ENCODE measurements at places on chromosomes 7 and 10.

GRCh38 chr10:71242622-71243009 lies 30.2 kb downstream of the UNC5B start:
- no peak for DNase-seq

- peak; percentile 59 for DNase-seq
Observed at GRCh38 chr10:52486840-52487611, 172.9 kb downstream of the DKK1 start.

DNA sequence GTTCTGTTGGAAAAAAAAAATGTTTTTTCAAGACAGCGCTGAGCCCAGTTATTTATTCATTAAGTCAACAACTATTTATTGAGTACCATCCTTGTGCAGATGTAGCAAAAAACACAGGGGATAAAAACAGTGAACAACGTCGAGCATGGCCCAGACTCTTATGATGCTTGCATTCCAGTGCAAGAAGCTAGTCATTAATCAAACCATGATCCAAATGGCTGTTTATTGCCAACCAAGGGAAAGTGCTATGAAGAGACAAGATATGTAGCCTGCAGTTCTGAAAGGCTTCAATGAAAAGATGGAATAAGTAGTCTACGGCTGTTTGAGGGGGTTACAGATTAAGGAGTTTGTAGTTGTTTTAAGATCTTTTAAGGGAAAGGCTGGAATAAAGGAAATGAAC lies 262.3 kb downstream of the NEBL start:
- no peak for DNase-seq

- DNase-seq = no peak
Observed at GRCh38 chr7:15315678-15316077, 246.1 kb downstream of the AGMO start.

DNA sequence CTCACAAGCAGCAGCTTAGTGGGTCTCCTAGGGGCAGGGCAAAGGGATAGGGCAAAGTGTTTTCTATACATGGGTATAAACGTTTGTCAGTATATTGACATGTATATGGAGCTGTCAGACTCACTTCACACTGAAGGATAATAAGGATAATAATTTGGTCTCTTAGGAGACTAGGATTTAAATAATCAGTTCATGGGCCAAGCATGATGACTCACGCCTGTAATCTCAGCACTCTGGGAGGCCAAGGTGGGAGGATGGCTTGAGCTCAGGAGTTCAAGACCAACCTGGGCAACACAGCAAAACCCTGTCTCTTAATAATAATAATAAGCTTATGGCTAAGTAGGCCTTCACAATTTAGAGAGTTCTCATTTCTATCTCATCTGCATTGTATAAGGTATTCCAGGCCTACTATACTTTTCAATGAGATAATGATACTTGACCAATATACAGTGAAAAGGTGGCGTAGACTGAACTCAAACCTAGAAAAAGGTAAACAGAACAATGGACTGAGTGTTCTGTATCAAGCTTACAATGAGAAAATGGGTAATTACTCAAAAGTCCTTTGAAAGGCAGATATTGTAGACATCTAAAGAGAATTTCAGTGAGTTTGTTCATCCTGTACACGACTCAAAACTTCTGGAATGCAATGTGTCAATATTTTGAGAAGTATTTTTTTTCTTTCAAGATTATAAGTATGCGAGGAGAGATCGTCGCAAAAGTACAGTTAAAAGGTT lies 7.0 kb downstream of the GSAP start:
- DNase-seq = no peak

- no peak for DNase-seq
Observed at GRCh38 chr10:78597796-78598555, 470.8 kb upstream of the ZMIZ1 start.

- DNase-seq = no peak
Observed at GRCh38 chr10:34918776-34919315, 103.8 kb upstream of the PARD3 start.

- DNase-seq = no peak
Observed at GRCh38 chr7:103071000-103071399, 3.6 kb downstream of the FBXL13 start.

DNA sequence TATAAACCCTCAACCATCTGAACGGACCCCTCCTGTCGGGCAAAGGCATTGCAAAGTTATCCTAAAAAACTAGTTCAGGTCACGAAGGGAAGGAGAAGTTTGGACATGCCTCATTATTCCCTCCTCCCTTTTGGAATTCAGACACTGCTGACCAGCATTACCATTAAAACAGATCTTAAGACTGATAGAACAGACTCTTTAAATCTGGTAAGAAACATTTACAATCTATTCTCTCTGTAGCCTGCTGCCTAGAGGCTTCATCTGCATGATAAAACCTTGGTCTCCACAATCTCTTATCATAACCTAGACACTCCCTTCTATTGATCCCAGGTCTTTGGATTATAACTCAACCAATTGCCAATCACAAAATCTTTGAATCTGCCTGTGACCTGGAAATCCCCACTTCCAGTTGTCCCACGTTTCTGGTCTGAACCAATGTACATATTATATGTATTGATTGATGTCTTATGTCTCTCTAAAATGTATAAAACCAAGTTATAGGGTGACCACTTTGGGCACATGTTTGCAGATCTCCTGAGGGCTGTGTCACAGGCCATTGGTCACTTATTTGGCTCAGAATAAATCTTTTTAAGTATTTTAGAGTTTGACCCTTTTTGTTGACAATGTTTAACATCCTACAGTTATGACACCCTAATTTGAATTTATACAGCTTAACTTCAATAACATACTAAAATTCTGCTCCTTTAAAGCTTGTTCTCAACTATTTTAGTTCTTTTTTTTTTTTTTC lies 23.5 kb upstream of the CNNM2 start:
- no peak for DNase-seq

- no peak for DNase-seq
Observed at GRCh38 chr10:6058682-6059475, 3.3 kb downstream of the IL2RA start.

DNA sequence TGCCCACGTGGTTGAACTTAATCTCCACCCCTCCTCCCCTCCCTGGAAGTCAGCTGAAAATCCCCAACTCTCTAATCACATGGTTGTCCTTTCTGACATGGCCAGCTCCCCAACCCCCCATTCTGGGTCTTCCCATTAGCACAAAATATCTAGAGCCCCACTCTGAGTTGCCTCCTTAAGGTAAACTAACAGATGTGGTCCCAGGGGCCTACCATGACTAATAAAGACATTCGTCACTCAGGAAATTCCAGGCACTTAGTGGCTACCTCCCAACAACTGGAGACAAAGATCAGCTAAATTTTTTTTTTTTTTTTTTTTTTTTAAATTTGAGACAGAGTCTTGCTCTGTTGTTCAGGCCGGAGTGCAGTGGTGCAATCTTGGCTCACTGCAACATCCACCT lies 21.1 kb downstream of the CCDC126 start:
- DNase-seq = no peak

- DNase-seq = no peak
Observed at GRCh38 chr7:27386581-27386980, 144.0 kb downstream of the EVX1 start.

GRCh38 chr7:115363916-115364315 lies 442.0 kb downstream of the MDFIC start:
- DNase-seq = no peak

GRCh38 chr7:117095055-117095454 lies 141.8 kb downstream of the ST7 start:
- no peak for DNase-seq

- no peak for DNase-seq
Observed at GRCh38 chr7:91491868-91492267, 227.6 kb downstream of the FZD1 start.

DNA sequence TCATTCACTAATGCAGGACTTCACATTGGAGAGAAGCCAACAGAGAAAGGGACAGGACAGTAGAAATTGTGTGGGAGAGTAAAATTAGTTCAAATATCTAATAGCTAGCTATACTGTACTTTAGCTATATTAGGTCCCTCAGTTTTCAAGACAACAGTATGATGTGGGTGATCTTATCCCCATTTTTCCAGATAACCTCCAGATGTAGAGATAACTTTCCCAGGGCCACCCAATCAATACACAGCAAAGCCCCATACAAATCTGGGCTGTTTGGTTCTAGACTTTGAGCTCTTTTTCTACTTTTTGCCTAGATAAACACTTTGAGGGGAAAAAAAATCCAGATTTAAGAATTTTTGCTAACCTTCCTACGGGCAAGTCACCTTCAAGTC lies 482 bp upstream of the CLDN12 start:
- DNase-seq = no peak

- DNase-seq = no peak
Observed at GRCh38 chr10:46541017-46541661, 15.3 kb downstream of the GPRIN2 start.

GRCh38 chr10:12902135-12902572 lies 99.4 kb downstream of the CCDC3 start:
- peak; percentile 30 for DNase-seq

DNA sequence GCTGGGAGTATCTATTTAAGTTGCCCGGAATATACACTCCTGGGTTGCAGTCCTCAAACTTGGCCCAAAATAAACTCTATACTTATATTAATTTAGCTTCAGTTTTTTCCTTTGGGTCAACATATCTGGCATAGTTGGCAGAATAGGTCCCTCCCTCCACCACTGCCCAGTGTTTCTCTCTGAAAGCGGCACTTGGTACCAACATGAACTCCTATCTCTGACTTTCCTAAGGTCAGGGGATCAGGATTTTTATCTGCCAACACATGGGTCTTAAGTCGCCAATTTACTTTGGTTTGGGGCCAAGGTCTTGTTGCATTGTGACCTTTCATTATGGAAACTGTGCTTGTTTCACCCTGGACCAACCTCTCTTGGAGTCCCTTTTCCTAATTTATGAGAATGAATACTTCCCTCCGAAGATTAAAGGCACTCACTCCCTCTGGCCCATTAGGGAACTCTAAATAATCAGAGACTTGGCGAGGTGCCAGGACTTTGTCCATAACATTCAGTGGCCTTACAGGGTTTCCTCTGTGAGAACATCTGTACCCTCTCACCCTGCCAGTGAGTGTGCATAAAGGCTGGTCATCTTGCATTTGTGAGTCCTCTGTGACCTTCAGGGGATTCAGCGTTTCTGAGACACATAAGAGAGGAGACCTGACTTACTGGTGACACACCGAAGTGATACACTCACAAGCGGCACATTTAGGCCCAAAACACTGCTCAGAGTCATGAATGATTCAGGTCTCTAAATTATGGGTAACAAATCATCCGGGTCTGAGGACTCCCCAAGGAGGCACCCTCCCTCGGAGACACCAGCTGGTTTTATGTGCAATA lies 19.7 kb upstream of the FKBP9 start:
- DNase-seq = no peak

GRCh38 chr7:135747366-135747765 lies 1.2 kb downstream of the FAM180A start:
- no peak for DNase-seq

DNA sequence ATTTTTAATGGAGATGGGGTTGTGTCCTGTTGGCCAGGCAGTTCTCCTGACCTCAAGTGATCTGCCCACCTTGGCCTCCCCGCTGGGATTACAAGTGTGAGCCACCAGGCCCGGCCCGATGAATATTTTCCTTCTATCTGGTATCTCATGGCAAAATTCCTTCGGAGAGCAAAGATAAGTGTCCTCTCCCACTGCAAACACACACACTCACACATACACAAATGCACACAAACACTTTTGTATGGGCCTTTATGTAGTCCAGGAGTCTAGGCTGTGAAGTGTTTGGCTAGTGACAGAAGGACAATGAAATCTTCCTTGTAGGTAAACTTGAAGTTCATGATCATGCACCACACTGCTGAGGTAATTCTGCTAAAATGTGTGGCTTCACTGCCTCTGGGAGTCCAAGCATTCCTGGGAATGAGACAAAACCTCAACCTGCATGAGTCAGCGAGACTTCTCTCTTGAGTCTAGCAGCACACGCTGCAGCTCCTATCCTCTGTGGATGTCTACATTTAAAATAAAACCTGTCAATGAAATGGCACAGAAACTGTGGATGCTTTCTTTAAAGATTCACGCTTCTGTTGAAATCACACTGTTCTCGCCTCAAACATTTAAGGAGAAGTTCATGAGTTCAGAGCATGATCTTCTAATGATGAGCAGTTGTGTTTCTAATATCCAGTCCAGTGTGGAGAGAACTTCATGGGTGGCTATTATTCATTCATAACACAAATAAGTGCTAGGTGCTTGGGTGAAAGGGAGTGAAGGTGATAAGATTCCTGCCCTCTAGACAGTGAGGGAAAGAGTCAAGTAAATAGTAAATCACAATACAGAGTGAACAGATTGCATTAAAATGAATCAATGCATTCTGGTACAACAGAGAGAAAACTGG lies 96.5 kb downstream of the NRP1 start:
- peak; percentile 90 for DNase-seq

GRCh38 chr10:122113945-122114747 lies 125.2 kb downstream of the TACC2 start:
- no peak for DNase-seq

- no peak for DNase-seq
Observed at GRCh38 chr10:97999066-97999922, 31.1 kb downstream of the CRTAC1 start.

GRCh38 chr7:37068038-37068437 lies 343.7 kb upstream of the AOAH start:
- no peak for DNase-seq

DNA sequence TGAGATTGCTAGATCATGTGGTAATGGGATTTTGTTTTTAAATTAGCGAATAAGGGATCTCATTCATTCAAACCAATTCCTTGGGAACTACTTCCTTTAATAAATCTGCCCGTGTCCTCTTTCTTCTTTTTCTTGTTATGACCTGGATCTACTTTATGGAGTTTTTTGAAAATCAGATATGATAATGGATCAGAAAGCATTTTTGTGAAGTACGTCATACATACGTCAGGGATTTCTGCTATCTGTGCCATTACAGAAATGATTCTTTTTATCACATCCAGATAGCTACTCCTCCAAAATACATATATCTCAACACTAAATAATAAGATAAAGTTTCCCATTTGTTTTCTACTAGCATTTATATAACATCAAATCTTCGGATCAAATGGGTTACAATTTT lies 40.2 kb upstream of the STK17A start:
- DNase-seq = no peak

DNA sequence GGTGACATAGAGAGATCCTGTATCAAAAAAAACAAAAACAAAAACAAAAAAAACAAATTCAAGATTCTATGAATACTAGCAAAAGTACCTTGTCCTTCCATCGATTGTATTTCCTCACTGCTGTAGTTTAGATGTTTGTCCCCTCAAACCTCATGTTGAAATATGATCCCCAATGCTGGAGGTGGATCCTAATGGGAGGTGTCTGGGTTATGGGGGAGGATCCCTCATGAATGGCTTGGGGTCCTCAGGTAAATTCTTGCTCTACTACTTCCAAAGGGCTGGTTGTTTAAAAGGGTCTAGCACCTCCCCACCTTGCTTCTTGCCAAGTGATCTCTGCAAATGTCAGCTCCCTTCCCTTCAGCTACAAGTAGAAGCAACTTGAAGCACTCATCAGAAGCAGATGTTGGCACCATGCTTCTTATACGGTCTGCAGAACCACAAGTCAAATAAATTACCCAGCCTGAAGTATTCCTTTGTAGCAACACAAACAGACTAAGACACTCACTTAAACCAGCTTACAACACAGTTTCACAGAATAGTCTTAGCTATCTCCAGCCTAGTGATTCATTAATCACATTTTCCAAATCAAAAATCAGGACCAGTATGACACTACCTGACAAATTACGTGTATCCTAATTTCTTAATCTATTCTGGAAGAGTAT lies 20.7 kb downstream of the ABI1 start:
- peak; percentile 36 for DNase-seq

- DNase-seq = no peak
Observed at GRCh38 chr10:24893127-24893526, 59.3 kb downstream of the PRTFDC1 start.

- DNase-seq = no peak
Observed at GRCh38 chr10:86330778-86331763, 35.5 kb downstream of the GRID1 start.
